ENCODE measurements at places on chromosomes 1 and 21. TPM values are rescaled to one million over a fixed set of nuclear protein-coding genes. Genes with fewer than 3 reads are reported as not detected.

LRRC53 gene
- total RNA-seq = not detected

LDLRAP1 gene
- 3.6 TPM for total RNA-seq

ID3 gene
- total RNA-seq = 171 TPM

NHLH1 gene
- total RNA-seq = not detected

MROH9 gene
- not detected for total RNA-seq

SDE2 gene
- 14.7 TPM for total RNA-seq

TARDBP gene
- 36.7 TPM for total RNA-seq

PEF1 gene
- 104 TPM for total RNA-seq

GRIK1 gene
- total RNA-seq = not detected

HENMT1 gene
- 0.28 TPM for total RNA-seq

HUNK gene
- total RNA-seq = 1.1 TPM

HFM1 gene
- 0.83 TPM for total RNA-seq

FBLIM1 gene
- total RNA-seq = 43.6 TPM

HMCN1 gene
- total RNA-seq = 7.8 TPM

OR14K1 gene
- total RNA-seq = not detected

CLDN17 gene
- total RNA-seq = not detected

S100A9 gene
- not detected for total RNA-seq

PGLYRP4 gene
- not detected for total RNA-seq

AKNAD1 gene
- total RNA-seq = 0.18 TPM

DUSP23 gene
- total RNA-seq = 4.2 TPM

GBP2 gene
- 12.8 TPM for total RNA-seq

HSD3B1 gene
- not detected for total RNA-seq

NBPF4 gene
- not detected for total RNA-seq

NTNG1 gene
- 2.3 TPM for total RNA-seq

CELA2B gene
- total RNA-seq = not detected

VWA5B1 gene
- not detected for total RNA-seq

C4BPA gene
- total RNA-seq = not detected

DMBX1 gene
- total RNA-seq = not detected

ALX3 gene
- not detected for total RNA-seq

CCDC27 gene
- total RNA-seq = not detected

RPE65 gene
- under 0.01 TPM for total RNA-seq

RAB25 gene
- not detected for total RNA-seq

PLA2G2D gene
- total RNA-seq = not detected

LRIG2 gene
- total RNA-seq = 10.6 TPM

SLAMF8 gene
- total RNA-seq = not detected

NFASC gene
- 0.28 TPM for total RNA-seq

FAM167B gene
- total RNA-seq = 0.18 TPM

CCDC18 gene
- 7.3 TPM for total RNA-seq

SPOCD1 gene
- total RNA-seq = 42.2 TPM

RNU1-3 gene
- under 0.01 TPM for total RNA-seq

ENAH gene
- total RNA-seq = 86.9 TPM

CEP85 gene
- total RNA-seq = 11.5 TPM

PTP4A2 gene
- 537 TPM for total RNA-seq

DDI2 gene
- total RNA-seq = 13.4 TPM
